ENCODE measurements at places on chromosomes 1 and 21. TPM values are rescaled to one million over a fixed set of nuclear protein-coding genes. Genes with fewer than 3 reads are reported as not detected.

Gene DTL
- 37.7 TPM for total RNA-seq

Gene BLACAT1
- total RNA-seq, result 14.2 TPM

Gene RYR2
- total RNA-seq, result 0.32 TPM

Gene GJA9
- 0.56 TPM for total RNA-seq

Gene PAPPA2
- total RNA-seq, result 0.05 TPM

Gene KRTAP7-1
- total RNA-seq, result not detected

Gene DMRTA2
- total RNA-seq, result 0.19 TPM

Gene ACTA1
- 0.45 TPM for total RNA-seq

Gene TTLL7
- total RNA-seq, result 9.0 TPM

Gene CR1L
- not detected for total RNA-seq

Gene PLXNA2
- 16.2 TPM for total RNA-seq

Gene PAQR6
- total RNA-seq, result 21.2 TPM

Gene MIXL1
- not detected for total RNA-seq

Gene BRDT
- not detected for total RNA-seq

Gene S100A5
- not detected for total RNA-seq

Gene FAM72D
- total RNA-seq, result 8.2 TPM

Gene DNALI1
- 4.8 TPM for total RNA-seq

Gene WNT4
- 2.4 TPM for total RNA-seq

Gene RNF115
- 9.9 TPM for total RNA-seq

Gene PARS2
- 10.0 TPM for total RNA-seq

Gene HRNR
- total RNA-seq, result not detected

Gene CDK11B
- total RNA-seq, result 24.9 TPM

Gene SNIP1
- 25.7 TPM for total RNA-seq

Gene APCS
- total RNA-seq, result not detected

Gene SPRR4
- total RNA-seq, result not detected

Gene HCN3
- 19.6 TPM for total RNA-seq

Gene ASAP3
- total RNA-seq, result 3.5 TPM

Gene OPRD1
- total RNA-seq, result 0.07 TPM

Gene CTSS
- 144 TPM for total RNA-seq

Gene CYP4X1
- 0.21 TPM for total RNA-seq

Gene RHOU
- total RNA-seq, result 8.2 TPM

Gene TAS1R1
- not detected for total RNA-seq

Gene LRRC8B
- 42.9 TPM for total RNA-seq

Gene DCDC2B
- total RNA-seq, result not detected

Gene CLIC4
- total RNA-seq, result 62.7 TPM

Gene SRP9
- 312 TPM for total RNA-seq

Gene TSEN15
- 51.7 TPM for total RNA-seq

Gene OR2W3
- total RNA-seq, result not detected

Gene AKIRIN1
- total RNA-seq, result 75.9 TPM

Gene MX1
- 175 TPM for total RNA-seq

Gene ERICH3
- 0.15 TPM for total RNA-seq

Gene CASZ1
- total RNA-seq, result 12.6 TPM

Gene TSPAN2
- total RNA-seq, result 6.0 TPM

Gene PDE9A
- total RNA-seq, result 10.9 TPM

Gene SCAF4
- 30.8 TPM for total RNA-seq

Gene ACTN2
- total RNA-seq, result not detected

Gene LRRC39
- total RNA-seq, result 0.88 TPM

Gene CLEC20A
- not detected for total RNA-seq

Gene C1orf185
- not detected for total RNA-seq

Gene HJV
- total RNA-seq, result not detected

Gene TMEM52
- total RNA-seq, result 0.64 TPM

Data from Calu3 (cell line).